ENCODE measurements at places on chromosomes 5 and 9. TPM values are rescaled to one million over a fixed set of nuclear protein-coding genes. Genes with fewer than 3 reads are reported as not detected.

The ZNF618 gene
- total RNA-seq, result 14.4 TPM

The TMEM232 gene
- total RNA-seq, result not detected

The FABP6 gene
- total RNA-seq, result not detected

The SLC45A2 gene
- total RNA-seq, result not detected

The TAF1L gene
- total RNA-seq, result not detected

The DRD1 gene
- not detected for total RNA-seq
